ENCODE measurements at places on chromosomes 7 and 10. TPM values are rescaled to one million over a fixed set of nuclear protein-coding genes. Genes with fewer than 3 reads are reported as not detected.
A peak's percentile ranks its signal among the peaks of the same experiment; 100 is the strongest.

- DNase-seq, result no peak
These were observed 697.8 kb downstream of the GATA3 start for GRCh38 chr10:8752146-8752843.

GRCh38 chr7:35800718-35801391, at the start of gene SEPTIN7:
Gene SEPTIN7 (plus strand): TSS chr7:35801057. CDS start chr7:35801210, 153 bp downstream.
- DNase-seq, result peak; percentile 99

The CALML5 gene
- total RNA-seq, result not detected

The TIMM23 gene
- 49.0 TPM for total RNA-seq

GRCh38 chr7:1460821-1461645, 1.8 kb upstream of the MICALL2 start:
- no peak for DNase-seq

DNA sequence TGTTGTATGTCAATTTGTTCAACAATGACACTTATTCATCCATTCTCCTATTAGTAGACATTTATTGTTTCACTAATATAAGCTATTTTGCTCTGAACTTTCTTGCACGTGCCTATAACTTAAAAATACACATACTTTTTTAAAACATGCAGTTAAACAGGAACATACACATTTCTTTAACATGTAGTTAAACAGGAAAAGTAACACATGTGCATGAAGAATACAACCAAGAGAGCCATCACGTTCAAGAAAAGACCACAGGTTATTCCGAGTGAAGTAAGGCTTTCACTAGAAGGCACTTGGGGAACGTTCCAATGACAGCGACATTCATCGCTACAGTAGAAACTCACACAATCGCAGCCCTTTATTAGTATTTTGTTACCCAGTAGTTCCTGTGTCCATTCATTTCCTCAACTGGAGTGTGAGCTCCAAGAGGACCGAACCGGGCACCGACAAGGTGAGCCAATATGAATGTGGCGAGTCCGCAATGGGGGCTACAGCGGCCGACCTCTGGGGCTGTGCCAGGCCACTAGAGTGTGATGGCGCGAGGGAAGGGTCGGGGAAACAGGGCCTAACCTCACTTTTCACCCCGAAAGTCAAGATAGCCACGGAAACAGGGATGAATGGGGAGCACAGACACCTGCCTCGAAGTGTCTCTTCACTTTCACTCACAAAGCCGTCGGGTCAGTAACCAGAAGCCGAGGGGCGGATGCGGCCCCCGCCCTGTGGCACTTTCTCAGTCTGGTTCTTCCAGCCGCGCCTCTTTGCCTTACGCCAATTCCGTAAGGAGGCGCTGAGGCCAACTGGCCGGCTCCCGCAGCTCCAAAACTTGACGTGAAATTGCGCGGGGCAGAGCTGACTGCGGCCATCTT, 775 bp upstream of the SEPTIN7 start:
- DNase-seq, result peak; percentile 86

DNA sequence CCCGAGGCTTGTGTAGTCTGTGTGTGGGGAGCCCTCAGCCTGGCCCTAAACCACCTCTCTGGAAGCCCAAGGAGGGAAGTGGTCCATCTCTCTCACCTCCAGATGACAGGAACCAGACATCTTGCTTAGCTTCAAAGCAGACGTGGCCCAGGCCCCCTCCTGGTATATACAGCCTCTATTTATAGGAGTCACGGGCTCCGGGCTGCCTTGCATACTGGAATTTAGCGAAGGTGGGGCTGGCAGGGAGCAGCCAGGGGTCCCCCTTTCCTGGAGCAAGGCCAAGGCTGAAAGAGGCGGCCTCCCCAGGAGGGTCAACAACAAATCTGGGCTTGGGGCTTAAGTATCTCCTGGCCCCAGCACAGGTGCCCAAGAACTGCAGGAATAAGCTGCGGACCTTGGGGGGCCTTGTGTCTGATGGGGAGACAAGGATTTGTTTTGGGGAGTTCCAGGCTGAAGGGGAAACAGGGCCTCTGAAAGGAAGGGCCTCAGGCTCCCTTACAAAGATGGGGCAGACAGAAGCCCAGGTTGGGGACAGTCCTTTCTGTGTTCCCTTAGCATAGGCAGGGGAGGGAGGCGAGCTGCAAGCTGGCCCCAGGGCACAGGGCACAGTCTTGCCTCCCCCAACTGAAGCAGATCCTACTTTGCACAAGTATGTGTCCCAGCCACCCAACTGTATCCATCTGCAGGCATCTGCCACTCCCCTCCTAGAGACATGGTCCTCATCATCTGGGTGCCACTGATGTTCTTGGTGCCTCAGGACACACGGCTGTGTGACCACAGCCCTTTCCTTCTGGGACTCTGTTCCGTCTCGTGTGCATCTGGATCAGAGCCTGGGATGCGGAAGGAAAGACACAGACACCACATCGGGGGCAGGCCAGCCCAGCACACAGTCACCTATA, 11.9 kb downstream of the ZCCHC24 start:
- DNase-seq, result no peak

GRCh38 chr7:69625238-69625637, 27.0 kb downstream of the AUTS2 start:
- DNase-seq, result no peak

- no peak for DNase-seq
These were observed 89.8 kb upstream of the PRPS1L1 start for GRCh38 chr7:18117482-18117881.
